NCI-H2081 (cell line): ENCODE measurements at places on chromosomes 2 and 18.
A peak's percentile ranks its signal among the peaks of the same experiment; 100 is the strongest.

- DNase-seq: no peak
These were observed 55.4 kb upstream of the SMIM21 start for GRCh38 chr18:75482880-75483279.

DNA sequence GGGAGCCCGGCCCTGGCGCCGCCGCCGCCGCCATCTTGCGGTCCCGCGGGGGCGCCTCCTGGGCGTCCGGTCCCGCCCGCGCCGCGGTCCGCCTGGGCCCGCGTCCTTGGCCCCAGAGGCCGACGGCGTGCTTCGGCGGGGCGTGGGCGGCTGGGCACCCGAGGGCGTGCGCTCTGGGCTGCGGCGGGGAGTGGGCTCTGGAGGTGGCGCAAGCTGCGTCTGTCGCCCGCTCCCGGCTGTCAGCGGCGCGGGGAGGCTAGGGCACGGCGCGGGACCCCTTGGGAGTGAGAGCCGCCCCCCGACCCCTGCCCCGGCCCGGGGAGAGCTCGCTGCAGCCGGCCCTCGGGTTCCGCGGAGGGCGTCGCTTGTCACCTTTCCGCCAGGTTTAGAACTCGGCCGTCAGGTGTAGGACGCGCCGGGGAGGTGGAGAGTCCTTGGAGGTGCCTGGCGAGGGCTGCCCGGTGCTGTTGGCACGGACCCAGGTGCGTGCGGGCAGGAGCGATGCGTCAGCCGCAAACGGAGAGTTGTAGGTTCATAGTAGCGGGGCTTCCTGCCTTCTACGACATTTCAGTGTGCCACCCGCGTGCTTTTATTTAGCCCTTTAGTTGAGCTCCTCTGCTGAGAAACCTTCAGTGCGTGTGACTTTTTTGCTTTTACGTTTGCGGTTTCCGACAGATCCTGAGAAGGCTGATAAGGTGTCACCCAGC is 921 bp downstream of the VAPA start:
- DNase-seq: peak; percentile 68

DNA sequence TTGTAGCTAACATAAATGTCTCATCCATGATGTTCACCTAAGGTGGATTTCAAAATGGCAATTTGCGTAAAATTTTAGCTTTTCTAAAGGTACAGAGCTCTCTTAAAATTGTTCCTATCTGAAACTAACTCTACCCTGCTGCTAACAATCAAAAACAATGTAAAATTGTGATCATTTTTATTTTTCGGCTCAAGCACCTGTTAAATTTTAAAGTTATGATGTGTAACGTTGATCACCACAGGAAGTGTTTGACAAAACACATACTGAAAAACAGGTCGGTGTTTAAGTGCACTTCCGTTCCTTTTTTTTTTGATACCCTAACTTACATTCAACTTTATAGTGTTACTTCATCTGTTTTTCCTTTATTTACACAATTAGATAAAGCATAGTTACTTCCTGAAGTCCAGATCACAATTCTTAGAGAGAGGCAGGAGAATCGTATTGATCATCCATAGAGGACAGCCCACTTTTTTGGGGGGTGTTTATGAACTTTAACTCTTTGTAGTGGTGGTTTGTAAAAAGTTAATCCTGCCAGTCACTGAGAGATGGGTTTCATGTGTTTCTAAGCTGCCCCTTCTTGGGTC is 6.0 kb upstream of the NCK2 start:
- no peak for DNase-seq

- no peak for DNase-seq
These were observed 10.5 kb downstream of the PCARE start for GRCh38 chr2:29063646-29064345.

GRCh38 chr2:127403460-127403859 is 14.8 kb upstream of the PROC start:
- DNase-seq: no peak

DNA sequence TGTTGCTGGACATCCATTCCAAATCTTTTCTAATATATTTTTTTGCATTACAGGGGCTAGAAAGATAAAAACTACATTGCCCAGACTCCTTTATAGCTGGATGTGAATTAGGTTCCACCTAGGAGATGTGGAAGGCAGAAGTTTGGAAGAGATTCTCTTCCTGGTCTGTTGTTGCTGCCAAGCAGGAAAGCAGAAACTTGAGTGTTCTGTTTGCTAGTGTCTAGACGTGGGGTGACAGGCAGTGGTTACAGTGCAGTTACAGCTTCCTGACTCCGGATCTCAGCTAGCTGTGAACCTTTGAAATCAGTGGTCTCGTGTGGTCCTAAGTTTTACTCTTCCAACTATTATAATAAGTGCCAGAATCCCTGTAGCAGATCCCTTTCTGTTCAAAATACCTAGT is 46.2 kb downstream of the COL4A4 start:
- no peak for DNase-seq

- DNase-seq: no peak
These were observed 84.1 kb upstream of the ACKR3 start for GRCh38 chr2:236485519-236485918.

- DNase-seq: no peak
These were observed 192.9 kb downstream of the NOL4 start for GRCh38 chr18:34031810-34032209.

DNA sequence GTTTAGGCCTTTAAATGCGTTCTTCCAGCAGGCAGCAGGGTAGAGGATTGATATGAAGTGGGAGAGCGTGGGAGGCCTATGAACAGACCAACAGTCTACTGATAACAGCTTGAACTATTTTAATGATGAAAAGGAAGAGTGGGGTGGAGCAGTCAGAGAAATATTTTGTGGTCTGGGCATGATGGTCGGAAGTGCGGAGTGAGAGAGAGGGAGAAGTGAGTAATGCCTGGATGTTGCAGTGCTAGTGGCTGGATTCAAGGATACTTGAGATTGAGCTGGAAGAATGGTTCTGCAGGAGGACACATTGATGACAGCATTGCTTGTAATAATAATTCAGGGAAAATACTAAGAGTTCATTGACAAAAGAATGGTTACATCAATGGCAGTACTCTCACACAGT is 151.0 kb upstream of the DAPL1 start:
- DNase-seq: no peak

GRCh38 chr2:33160191-33160590 is 213.4 kb downstream of the LTBP1 start:
- no peak for DNase-seq

GRCh38 chr2:205650450-205650849 is 31.9 kb upstream of the NRP2 start:
- no peak for DNase-seq

DNA sequence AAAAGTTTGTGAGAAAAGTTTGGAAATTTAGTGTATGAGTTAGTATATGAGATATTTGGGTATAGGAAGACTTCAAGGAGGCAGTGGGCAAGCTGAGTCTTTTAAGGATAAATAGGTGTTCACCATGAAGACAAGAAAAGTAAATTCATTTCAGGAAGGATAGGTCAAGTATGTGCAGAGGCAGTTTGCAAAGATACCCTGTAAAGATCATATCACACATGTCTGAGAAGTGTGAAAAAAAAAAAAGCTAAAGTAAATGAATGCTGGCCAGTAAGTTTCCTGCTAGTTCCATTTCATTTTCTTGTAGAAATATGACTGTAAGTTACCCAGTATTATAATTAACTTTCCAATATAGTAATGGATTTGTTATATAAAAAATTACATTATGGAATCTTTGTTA is 131.0 kb downstream of the PHLPP1 start:
- no peak for DNase-seq

DNA sequence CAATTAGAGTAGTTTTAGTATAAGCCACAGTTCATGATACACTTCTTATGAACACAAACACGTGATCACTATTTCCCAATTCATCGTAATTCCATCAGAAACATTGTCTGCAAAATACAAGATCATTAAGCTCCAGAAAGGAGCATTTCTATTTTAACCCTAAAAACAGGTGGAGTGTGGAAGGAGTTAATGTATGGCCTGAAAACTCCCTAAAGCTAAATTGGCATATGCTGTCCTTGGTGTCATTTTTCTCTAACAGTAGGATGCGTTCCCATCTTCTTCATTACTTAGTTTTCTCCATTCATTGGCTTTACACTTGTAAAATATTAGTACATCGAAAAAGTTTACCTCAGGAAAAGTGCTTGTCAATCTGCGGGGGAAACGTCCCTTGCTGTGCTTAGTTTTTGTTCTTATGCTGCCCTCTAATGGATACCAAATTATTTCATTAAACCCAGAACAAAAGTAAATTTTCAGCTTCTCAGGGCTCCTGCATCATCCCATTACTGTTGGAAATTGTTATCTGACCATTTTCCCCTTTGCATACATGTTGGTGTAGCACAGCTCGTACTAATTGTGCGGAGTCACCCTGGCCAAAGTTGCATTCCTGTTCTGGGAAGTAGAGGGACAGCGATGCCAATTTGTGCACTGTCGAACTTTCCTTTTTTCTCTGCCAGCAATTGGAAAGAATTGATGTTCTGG is 153.4 kb downstream of the GPD2 start:
- DNase-seq: peak; percentile 51

DNA sequence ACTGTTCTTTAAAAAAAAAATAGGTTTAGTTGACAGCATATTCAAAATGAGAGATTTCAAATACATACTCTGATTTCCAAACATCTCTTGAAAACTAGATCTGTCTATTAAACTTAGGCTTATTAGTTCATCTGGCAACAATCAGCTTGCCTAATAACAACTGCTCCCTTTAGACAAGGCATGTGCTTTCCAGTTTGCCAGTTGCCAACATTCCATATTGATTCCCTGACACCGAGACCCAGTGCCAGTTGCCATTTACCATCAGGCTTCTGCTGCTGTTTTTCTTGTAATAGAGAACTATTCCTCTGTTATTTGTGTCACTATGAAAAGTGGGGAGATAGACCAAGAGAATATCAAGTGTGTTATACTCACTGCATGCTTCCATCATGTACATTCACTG is 256.0 kb downstream of the C1D start:
- no peak for DNase-seq

- DNase-seq: no peak
These were observed 1453.1 kb upstream of the SLC39A10 start for GRCh38 chr2:194203898-194204297.

DNA sequence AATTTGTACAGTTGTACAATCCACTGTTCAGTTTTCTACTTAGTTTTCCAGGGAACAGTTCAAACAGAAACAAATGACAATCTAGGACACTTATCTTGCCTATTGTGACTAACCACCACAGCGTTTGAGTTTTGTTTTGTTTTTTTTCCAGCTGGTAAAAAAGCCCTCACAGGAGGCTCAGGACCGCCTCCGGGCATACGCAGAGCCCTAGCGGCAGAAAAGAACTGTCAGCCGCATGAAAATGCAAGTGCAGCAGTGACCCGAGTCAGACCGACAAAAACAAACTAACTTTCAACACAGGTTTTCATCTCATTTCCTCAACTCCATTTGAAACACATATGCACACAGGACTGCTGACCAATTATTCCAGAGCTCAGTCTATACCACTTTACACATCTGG is 68.6 kb downstream of the STEAP3 start:
- no peak for DNase-seq

DNA sequence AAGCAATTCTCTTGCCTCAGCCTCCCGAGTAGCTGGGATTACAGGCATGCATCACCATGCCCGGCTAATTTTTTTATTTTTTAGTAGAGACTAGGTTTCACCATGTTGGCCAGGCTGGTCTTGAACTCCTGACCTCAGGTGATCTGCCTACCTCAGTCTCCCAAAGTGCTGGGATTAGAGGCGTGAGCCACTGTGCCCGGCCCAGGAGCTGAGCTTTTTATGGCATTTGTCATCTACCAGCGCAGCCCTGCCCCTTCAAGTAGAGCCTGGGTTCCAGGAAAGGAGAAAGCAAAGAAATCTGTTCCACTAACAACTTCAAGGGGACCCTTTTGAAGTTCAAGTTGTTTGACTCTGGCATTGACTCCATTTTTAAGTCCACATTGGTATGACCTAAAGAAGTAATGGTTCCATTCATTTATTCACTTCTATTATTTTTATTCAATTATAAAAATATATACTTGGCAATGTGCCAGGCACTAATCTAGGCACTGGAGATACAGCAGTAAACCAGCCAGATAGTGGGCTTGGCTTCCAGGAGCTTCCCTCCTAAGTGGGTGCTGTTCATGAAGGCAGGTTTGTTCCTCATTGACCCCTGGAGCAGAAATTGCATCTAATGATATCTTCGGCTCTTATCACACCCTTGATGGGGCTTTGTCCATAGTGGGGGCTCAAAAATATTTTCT is 8.0 kb upstream of the SFTPB start:
- no peak for DNase-seq

DNA sequence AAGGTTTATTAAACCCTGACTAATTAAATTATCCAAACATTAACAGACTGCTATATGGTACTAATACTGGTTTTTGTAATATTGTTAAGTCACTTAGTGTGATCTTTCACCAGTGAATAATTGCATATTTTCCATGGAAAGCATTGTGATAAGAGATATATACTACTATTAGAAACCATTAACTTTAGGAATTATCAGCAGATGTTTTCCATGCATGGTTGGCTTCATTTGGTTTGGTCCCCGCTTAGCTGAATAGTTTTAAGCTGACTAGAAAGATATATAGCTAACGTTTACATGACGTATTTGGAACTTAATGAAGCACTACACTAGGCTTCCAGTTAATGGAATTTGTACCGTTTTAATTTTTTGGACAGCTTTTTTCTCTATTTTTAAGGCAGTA is 37.9 kb downstream of the LCLAT1 start:
- no peak for DNase-seq

DNA sequence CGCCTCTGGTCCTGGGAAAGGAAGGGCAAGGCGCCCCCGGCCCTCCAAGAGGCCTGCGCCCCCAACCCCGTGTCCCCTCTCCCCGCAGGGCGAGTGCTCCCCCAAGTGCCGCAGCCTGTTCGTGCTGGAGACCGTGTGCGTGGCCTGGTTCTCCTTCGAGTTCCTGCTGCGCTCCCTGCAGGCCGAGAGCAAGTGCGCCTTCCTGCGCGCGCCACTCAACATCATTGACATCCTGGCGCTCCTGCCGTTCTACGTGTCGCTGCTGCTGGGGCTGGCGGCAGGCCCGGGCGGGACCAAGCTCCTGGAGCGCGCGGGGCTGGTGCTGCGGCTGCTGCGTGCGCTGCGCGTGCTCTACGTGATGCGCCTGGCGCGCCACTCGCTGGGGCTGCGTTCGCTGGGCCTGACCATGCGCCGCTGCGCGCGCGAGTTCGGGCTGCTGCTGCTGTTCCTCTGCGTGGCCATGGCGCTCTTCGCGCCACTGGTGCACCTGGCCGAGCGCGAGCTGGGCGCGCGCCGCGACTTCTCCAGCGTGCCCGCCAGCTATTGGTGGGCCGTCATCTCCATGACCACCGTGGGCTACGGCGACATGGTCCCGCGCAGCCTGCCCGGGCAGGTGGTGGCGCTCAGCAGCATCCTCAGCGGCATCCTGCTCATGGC is 52.4 kb downstream of the SLC66A2 start:
- DNase-seq: no peak
